ENCODE measurements at places on chromosomes 1 and 21.
A peak's percentile ranks its signal among the peaks of the same experiment; 100 is the strongest.

DNA sequence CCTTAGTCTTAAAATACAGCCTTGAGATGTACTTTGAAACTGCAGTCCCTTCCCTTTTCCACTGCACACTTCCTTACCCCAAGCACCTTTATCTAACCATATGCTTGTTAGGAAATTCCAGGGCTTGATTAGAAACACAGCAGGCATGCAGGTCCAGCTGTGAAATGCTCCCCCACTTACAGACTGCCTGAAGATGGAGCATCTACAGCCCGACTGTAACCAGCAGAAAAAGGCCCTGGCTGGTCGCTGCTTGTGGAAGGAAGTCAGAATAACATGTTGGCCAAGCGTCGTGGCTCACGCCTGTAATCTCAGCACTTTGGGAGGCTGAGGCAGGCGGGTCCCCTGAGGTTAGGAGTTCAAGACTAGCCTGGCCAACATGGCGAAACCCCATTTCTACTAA is 37.2 kb downstream of the VN1R5 start:
- DNase-seq: no peak

- DNase-seq: no peak
Measured at GRCh38 chr1:211604548-211604947, 25.6 kb upstream of the SLC30A1 start.

DNA sequence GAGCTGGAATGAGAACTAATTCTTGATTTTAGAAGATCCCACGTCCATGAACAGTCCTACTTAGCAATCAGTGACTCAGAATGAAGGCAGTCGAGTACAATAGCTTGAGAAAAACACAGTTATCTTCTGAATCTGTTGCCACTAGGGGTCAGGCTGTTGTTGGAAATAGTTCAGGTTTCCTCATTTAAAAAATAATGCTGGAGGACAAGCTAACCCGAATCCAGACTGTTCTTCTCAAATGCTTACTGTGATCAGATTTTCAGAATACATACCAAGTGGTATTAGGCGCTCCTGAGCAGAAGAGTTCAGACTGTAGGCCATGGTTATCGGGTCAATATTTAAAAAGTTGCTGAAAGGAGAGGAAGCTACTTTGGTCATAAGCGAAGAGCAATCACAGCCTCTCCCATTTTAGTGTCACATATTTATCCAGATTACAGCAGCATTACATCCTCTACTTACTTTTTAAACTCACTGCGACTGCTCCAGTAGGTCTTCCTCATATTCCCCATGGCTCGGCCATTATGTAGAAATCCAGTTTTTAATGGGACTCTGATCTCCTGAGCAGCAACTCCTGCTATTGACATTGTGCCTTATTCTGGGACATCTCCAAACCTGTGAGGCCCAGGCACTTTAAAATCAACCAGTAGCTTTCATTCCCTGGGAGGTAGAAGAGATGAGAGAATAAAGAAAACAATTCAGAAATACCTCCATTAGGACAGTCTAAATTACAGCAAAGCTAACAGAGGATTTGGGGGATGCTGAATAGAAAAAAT is 10.9 kb downstream of the ERRFI1 start:
- peak; percentile 66 for DNase-seq

DNA sequence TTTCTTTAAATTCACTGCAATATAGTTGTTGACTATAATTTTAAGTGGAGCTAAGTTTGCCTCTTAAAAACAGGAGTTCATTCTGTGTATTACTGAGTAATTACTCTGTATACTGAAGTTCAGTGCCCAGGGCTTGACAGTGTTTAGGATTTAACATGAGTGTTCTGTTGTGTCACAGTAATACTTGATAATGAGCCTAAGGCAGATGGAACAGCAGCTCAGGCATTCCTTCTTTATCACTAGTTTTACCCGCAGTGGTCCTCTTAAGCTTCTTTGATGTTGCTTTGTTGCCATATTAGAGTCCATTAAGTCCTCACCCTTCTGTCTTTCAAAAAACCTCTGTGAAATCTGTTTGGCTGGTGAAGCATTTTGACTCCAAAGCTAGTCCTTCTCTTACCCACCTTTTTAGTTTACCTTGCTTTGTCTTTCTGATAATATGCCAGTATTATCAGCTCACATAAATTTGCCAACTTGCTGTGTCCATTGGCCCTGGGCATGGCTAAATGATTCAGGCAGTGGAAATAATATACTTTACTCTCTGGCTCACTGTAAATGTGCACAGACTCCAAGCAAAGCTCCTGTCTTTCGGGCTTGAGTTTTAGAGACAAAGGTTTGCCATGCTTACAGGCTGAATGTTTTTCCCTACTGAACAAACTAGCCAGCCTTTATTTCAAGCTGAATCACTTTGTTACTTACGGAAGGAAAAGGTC is 17.7 kb downstream of the HIPK1 start:
- DNase-seq: no peak

- DNase-seq: no peak
Measured at GRCh38 chr21:33974513-33975468, 59.2 kb upstream of the ATP5PO start.

GRCh38 chr1:223837206-223837605 is 8.5 kb downstream of the TP53BP2 start:
- DNase-seq: no peak

GRCh38 chr1:190168893-190169280 is 308.8 kb downstream of the BRINP3 start:
- no peak for DNase-seq

- no peak for DNase-seq
Measured at GRCh38 chr21:45388011-45388521, 16.9 kb upstream of the COL18A1 start.

DNA sequence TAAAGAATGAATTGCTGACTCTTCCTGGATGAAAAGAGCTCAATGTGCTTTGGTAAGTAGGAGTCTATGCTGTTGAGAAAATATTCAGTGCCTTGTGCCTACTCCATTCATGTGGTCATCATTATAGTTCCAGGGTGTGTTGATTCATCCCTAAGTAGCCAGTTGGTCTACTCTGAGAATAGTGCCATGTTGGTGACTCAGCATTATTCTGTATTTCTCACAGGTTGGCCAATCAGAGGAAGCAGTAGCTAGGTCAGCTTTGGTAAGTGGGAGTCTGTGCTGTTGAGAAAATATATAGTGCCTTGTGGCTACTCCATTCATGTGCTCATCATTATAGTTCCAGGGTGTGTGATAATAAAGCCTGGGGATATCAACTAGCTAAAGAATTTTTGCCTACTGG is 397.3 kb downstream of the AGBL4 start:
- no peak for DNase-seq

DNA sequence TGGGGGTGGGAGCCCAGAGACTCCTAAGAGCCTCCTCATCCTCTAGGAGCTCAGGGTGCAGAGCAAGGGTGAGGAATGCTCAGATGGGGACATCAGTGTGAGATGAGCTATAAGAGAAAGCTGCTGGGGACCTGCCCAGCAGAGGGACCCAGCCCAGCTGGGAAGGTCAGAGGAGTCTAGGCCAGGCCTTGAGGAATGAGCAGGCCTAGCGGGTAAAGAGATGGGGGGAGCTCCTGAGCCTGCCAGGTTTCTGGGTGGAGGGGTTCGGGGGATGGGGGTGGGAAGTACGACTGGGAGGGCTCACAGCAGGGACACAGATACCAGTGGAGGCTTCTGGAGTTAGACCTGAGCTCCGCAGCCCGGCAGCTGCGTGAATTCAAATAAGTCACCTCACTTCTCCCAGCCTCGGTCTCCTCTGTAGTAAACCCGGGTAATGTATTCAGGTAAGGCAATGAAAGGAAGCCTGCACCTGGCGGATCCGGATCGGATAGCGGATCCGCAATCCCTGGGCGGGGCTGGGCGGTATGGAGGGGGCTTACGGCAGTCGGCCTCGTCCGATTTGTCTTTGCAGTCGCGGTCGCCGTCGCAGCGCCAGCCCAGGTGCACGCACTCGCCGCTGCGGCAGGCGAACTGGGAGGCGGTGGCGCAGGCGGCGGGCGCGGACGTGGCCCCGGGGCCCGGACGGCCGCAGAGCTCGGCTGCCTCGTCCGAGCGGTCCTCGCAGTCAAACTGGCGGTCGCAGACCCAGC is 38.0 kb upstream of the MAGOH start:
- DNase-seq: no peak

GRCh38 chr21:16847211-16847610 is 665.6 kb upstream of the CXADR start:
- no peak for DNase-seq

GRCh38 chr1:245880754-245881403 is 626.2 kb downstream of the SMYD3 start:
- peak; percentile 49 for DNase-seq

GRCh38 chr1:14539953-14540563 is 58.4 kb upstream of the KAZN start:
- no peak for DNase-seq

DNA sequence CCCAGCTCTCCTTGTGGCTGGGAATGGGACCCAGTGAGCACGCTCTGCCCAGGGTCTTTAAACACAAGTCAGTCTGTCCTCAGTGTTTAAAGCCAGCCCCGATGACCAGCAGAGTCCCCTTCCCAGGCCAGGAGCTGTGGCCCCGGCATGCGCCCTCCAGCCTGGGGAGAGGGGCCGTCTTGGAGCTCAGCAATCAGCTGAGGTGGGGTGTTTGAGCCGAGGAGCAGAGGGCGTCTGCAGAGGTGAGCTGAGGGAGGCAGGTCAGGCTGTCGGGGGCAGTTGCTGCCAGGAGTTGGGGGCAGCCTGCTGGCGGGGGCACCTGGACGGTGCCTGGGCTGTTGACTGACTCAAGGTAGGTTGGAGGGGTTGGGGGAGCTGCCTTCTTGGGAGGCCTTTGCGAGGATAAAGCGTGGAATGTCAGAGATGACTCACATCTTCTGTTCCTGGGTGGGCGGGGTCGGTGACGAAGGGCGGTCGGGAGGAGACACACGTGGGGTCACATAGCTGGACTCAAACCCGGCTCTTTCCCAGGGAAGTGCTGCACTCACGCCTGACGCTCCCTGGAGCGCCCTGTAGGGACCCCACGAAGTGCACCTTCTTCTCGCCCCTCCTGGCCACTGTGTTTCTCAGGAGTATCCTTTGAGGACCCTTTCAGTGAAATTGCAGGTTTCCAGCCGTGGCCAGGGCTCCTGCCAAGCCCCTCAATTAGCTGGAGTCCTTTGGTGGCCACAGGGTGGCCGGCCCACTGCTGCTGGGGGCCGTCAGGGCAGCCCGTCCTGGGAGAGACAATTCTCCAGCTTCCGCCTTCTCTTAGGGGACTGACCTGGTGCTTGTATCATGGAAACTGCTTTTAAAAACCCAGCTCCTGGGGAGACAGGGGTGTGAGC is 86.2 kb downstream of the SIK1 start:
- peak; percentile 80 for DNase-seq

DNA sequence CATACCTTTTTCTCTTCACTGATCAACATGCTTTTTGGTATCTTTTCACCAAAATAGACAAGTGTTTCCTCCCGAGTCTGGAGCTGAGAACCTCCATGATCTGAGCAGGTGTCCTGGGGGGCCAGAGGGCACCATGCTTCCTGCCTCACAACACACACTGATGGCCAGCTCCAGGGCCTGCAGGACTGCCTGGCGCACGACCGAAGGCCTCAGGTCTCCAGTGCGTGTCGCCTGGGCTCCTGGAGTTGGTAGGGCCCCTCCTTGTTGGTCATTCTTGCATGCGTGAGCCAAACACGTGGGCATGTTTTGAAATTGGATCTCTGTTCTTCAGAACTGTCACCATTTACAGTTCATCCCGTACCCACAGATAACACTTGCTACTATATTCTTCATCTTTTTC is 64.4 kb downstream of the SLC37A1 start:
- no peak for DNase-seq

GRCh38 chr1:226772446-226773139 is 33.5 kb upstream of the ITPKB start:
- no peak for DNase-seq

GRCh38 chr1:171313319-171313834 is 606 bp upstream of the FMO4 start:
- no peak for DNase-seq

- DNase-seq: no peak
Measured at GRCh38 chr21:43974791-43975468, 37.2 kb upstream of the TRAPPC10 start.

- DNase-seq: no peak
Measured at GRCh38 chr1:86991549-86992186, 77.2 kb downstream of the HS2ST1 start.

- no peak for DNase-seq
Measured at GRCh38 chr1:119358636-119359035, 9.9 kb upstream of the HAO2 start.

GRCh38 chr1:117930484-117930883 is 945 bp downstream of the WDR3 start:
- peak; percentile 2 for DNase-seq

DNA sequence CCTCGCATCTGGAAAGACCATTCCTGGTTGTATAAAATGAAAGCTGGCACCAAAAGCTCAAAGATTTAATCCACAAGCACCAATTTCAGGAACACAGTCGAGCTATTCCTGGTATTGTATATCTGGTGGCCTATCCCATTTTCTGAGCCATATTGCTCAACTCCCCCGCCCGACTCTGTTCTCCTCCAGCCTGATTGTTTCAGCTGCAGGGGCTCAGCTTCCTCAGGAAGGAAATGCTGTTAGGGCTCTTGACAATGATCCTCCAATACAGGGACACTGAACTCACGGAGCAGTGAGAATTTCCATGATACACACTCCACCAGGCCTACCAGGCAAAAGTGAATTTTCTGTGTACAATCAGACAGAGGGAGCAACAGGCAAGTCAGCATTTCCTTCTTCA is 16.9 kb upstream of the TDRD10 start:
- DNase-seq: no peak

GRCh38 chr1:228345201-228345930 is 61.3 kb downstream of the TRIM11 start:
- DNase-seq: no peak
